ENCODE measurements at places on chromosomes 7 and 10.

GRCh38 chr7:128849156-128849515 lies 13.5 kb upstream of the ATP6V1F start:
- DNase-seq, result no peak

DNA sequence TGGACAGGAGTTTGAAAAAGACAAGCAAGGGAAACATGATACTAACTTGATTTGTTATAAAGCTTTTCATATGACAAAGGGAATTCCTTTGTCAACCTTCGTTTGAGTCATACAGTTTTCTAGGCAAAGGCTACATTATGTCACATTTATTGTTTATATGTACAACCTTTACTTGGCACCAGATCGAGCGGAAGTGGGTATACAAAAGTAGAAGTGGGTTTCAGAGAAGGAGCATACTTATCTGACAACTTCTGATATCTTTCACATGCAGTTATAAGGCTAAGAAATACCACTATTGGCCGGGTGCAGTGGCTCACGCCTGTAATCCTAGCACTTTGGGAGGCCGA lies 11.0 kb downstream of the STMP1 start:
- DNase-seq, result peak; percentile 29

DNA sequence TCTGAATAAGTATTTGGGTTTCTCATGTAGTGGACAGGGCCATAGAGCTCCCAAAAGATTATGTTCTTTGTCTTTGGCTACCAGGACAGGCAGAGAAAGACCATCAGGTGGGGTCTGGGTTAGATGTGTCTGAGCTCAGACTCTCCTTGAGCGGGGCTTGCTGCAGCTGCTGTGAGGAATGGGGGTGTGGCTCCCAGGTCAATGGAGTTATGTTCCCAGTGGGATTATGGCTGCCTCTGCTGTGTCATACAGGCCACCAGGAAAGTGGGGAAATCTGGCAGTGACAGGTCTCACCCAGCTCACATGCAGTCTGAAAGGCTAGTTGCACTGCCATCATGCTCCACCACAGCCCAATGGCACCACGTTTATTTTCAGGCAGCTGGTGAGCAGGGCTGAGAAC lies 97.0 kb upstream of the FERD3L start:
- DNase-seq, result no peak

DNA sequence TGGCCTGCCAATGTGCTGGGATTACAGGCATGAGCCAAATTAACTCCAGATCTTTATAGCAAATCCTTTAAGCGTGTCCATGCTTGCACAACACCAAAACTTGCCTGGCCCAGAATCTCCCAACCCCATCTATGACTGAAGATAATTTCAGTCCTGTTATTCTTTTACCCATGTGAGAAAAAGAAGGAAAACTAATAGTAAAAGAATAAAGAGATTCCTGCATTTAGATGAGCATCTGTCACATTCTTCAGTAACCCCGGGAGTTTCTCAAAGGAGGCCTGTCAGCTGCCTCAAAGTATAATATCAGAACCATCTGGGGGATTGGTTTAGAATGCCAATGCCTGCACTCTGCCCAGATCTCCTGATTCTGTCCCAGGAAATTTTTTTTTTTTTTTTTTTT lies 158.1 kb upstream of the KMT2E start:
- DNase-seq, result no peak

- DNase-seq, result no peak
Measured at GRCh38 chr7:21923658-21924057, 22.0 kb downstream of the CDCA7L start.

GRCh38 chr7:157793973-157794745 lies 457.4 kb downstream of the DNAJB6 start:
- no peak for DNase-seq

DNA sequence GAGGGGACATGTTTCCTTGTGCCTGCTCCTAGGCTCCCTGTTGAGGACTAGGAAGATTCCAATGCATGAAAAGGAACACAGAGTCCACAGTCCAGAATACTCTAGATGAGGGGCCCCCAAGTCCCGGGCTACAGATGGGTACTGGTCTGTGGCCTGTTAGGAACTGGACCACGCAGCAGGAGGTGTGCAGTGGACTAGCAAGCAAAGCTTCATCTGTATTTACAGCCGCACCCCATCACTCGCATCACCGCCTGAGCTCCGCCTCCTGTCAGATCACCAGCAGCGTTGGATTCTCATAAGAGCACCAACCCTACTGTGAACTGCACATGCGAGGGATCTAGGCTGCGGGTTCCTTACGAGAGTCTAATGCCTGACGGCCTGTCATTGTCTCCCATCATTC lies 233.0 kb upstream of the MKLN1 start:
- DNase-seq, result no peak

DNA sequence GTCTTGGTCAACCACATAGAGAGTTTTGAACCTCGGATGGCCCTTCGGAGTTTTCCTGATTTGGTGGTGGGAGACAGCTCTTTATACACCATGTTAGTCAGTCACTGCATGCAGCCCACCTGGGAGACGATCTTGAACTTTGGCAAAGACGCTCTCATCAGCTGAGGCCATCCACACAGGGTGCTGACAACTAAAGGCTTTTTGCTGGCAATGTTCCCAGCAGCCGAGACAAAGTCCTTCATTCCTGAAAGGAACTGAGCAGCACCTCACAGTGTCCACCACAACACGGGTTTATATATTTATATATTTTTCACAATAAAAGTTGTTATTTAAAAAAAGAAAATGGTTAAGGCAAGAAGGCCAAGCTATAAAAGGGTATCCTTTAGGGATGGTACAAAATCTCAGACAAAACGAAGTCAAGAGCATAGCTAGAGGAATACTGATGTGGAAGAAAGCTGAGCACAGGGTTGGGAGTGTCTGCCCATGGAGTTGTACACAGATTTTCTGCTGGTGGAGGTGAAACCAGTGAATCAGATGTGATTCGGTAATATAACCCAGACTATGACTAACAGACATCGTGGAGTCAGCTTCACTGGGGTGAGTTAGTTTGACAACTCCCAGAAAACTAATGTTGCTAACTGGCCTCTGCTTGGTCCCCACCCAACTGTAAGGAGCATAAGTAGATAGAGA lies 27.4 kb upstream of the CAPZA2 start:
- DNase-seq, result peak; percentile 54

- no peak for DNase-seq
Measured at GRCh38 chr7:155961241-155962190, 149.3 kb upstream of the SHH start.

DNA sequence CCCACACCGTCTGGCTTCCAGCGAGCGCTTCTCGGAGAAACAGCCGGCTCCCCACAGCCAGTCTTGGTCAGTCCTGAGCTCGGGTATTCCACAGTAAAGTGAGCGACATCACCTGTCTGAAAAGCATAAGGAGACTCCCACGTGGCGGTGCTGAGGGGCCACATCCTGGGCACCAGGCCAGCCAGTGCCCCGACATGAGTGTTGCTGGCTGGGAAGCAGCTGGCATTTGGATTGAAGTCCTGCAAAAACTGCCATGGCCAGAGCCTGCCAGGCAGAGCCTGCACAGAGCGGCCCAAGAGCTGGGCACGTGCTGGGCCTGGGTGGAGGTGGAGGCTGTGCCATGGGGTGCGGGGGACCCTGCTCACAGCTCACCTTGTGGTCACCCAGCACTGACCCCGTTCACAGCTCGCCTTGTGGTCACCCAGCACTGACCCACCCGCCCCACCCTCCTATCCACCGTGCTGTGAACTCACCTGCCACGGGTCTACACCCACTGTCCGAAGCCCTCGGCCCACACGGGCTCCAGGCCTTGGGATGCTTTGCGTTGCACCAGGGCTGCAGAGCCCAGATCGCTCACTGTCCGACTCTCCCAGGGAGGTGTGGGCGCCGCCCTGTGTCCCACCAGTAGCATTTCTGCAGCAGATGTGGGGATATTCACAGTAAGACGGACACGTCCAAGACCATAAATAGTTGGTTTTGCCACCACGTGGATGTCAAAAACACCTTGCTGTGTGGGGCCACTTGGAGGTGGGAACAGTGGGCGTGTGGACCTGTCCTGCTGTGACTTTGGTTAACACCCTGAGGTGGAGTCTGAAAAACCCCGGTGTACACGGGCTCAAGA lies 48.8 kb downstream of the PITRM1 start:
- no peak for DNase-seq

GRCh38 chr7:77450613-77451012 lies 34.5 kb upstream of the GSAP start:
- DNase-seq, result no peak

GRCh38 chr7:107277331-107277730 lies 108.5 kb downstream of the HBP1 start:
- DNase-seq, result no peak

- peak; percentile 80 for DNase-seq
Measured at GRCh38 chr7:155490697-155491628, 33.0 kb downstream of the EN2 start.

DNA sequence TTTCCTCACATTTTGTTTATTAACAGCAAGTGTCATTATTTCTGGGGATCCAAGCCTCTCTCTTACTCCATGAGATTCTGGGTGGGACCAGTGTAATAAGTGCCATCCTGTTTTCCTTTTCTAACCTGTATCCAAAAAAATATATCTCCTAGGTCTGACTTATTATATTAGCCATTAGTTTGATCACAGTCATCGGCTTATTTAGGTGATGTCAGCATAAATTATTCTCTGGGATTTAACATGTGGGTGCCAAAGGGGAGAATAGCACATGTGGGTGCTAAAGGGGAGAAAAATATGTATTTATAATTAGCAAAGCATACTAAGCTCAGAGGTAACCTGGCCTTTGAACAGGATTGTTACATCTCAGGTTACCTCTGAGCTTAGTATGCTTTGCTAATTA lies 293.8 kb upstream of the SEMA3D start:
- DNase-seq, result no peak

DNA sequence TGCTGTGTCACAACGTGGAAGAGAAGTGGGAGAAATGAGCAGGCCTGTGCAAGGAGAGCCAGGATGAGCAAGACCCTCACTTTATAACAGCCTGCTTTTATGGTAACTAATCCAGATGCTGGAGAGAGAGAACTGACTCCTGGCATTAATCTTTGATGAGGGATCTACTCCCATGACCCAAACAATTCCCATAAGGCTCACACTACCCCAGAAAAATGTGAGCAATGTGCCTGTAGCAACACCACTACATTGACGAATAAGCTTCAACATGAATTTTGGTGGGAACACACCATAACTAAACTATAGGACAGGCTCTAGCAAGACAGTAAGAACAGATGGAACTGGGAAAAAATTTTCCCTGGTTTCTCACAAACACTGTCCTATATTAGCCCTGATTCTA lies 173.6 kb upstream of the PRSS58 start:
- DNase-seq, result no peak

GRCh38 chr7:20193873-20194272 lies 23.3 kb downstream of the MACC1 start:
- DNase-seq, result no peak

- DNase-seq, result no peak
Measured at GRCh38 chr7:139471740-139472353, 11.6 kb downstream of the KLRG2 start.

- DNase-seq, result no peak
Measured at GRCh38 chr7:422191-422885, 97.3 kb downstream of the PDGFA start.

DNA sequence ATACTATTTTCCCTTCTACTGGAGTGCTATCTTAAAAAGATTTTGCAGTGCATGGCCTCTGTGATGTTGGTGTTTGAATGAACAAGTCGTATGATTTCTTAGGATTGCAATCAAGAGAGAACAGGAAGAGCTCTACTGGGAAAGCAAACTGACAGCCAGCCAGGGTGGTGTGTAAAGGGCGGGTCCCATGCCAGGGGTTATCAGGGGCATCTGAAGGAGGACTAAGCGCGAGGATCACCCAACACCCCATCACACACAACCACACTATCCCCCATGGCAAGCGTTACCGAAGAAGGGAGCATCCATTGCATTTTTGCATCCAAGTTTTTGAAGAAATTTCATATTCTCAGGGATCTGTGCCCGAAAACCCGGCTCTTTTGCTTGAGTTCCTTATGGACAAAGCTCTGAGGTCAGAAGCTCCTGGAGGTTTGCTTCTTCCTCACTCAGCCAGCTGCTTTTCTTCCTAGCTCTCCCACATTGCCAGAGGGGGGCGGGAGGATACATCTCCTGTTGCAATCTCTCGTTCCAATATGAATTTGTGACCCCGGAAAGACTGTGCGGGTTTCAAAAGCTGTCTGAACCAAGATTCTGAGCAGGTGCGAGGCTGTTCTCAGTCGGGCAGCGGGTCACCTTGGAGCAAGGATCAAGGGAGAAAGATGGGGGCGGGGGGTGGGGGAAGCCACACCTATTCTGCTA lies 5.2 kb downstream of the NEUROD6 start:
- DNase-seq, result no peak

DNA sequence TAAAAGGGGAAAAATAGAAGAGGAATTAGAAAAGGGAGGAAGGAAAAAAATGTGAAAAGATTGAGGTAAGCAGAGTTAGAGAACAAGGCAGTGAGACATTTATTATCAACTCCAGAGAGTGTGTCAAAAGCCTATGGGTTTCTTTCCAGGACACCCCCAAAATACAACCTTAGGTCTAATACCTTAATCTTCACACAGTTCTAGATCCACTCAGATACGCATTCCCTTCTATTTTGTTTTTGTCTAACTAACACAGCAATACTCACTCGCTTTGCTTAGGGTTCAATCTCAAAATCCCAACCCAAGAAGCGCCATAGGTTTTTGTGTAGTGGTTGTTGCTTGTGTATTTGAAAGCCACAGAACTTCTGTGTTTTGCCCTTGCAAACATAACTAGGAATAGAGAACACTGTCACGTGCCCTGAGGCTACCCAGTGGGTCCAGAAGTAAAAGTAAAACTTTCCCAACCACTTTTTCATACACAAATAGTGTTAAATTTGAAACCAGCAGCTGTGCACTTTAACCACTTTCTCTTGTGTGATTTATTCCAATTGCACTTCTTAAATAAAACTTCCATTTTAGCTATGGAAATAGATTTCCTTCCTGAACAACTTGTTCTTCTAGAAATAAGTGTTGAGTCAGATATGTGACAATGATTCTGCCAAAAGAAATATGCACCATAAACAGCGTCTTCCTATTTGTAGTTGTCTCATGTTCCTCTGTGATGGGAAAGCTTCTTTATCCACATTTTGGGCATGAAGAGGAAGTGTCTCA lies 414.7 kb upstream of the GHITM start:
- no peak for DNase-seq

GRCh38 chr7:112297681-112298080 lies 91.2 kb downstream of the ZNF277 start:
- DNase-seq, result no peak

DNA sequence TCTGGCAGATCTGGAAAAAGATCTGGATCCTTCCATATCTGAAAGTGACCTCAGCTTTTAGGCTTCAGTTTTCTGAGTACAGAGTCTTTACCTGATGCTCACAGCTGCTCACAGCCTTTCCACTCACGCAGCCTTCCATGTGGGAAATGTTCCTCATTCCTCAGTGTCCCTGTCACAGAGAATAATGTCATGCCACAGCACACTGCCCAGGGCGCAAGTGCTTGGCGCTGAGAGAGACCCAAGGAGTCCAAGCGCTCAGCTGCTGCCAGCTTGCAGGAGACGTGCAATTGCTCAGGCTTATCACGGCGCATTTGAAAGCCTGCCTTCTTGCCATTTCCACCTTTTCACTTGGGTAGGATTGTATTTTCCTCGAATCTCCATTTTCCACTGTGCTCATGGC lies 271.9 kb upstream of the MKI67 start:
- no peak for DNase-seq

DNA sequence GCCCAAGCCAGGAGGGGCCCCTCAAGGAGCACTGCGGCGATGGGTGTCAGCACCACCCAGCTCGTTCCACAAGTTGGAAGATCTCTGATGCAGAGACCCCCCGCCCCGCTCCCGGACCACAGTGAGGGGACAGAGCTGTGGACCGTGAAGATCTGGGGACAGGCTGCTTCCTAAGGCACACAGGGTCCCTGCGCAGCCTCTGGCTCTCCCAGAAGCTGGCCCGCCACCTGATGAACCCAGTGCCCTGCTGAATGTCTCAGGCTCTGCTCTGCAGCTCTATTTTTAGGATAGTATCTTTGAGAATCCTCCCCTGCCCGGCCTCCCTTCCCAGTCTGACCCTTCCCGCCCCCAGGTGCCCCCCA lies 29.7 kb downstream of the GBX1 start:
- no peak for DNase-seq
